ENCODE measurements at places on chromosomes 5 and 9.

GRCh38 chr9:123662057-123662776 is 267.7 kb downstream of the DENND1A start:
- DNase-seq, result no peak

- no peak for DNase-seq
Measured at GRCh38 chr9:17653947-17654465, 75.1 kb downstream of the SH3GL2 start.

DNA sequence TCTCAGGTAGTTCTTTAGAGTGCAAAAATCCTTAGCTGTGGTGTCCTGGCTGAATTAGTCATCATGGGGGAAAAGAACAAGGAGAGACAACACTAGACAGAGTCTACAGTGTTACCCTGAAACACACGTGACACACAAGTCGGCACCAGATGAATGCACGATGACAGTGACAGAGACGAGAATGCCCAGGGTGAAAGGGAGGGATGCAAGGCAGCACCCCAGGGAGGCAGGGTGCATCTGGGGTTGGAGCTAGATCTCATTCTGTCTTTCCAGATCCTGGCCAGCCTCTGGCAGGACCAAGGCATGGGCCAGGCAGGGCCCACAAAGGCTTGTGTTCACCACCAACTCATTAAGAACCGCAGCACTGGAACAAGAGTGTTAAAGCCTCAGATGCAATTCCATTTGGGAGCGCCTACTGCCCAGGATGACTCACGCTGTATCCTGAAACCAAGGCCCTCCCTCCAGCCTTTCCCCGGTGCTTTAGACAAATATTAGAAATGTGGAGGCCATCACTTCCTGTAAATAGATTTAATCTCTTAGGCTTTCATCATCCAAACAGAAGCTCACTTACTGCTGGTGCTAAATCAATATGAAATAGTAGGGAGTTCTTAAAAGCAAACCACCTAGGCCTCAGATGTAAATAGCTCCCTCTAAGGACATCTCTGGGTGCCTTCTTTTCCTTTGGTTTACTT is 56.1 kb downstream of the IRX2 start:
- no peak for DNase-seq

GRCh38 chr9:8961186-8961851 is 1161.7 kb upstream of the DMAC1 start:
- DNase-seq, result no peak

DNA sequence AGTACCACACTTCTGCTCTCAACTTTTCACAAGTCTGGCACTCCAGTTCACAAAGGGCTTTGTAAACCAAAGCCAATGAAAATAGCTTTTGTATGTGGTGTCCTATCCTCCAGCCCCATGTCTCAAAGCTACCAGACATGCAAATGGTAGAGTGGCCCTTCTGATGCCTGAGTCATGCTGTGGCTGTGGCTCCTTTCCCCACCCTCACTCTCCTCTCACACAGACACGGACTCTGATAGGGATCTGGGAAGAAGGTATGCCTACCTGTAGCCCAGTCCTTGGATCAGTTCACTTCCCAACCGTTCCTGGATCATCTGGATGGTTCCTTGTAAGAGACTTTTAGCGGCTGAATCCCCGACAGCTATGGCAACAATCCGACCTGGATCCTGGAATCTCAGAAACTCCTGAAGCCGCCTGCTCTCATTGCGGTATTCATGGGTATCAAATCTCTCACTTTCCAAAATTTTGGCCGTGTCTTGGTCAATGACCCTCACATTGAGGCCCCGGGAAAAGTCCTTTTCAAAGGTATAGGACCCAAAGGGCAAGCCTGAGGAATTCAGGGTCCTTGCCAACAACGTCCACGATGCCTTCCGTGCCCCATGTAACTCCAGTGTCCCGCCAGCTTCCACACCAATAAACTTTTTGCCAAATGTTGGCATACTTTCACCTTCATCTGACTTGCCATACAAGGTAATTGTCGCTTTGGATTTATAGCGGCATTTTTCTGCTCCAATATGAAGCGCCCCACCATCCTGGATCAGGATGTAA is 23.4 kb downstream of the CEMIP2 start:
- no peak for DNase-seq

DNA sequence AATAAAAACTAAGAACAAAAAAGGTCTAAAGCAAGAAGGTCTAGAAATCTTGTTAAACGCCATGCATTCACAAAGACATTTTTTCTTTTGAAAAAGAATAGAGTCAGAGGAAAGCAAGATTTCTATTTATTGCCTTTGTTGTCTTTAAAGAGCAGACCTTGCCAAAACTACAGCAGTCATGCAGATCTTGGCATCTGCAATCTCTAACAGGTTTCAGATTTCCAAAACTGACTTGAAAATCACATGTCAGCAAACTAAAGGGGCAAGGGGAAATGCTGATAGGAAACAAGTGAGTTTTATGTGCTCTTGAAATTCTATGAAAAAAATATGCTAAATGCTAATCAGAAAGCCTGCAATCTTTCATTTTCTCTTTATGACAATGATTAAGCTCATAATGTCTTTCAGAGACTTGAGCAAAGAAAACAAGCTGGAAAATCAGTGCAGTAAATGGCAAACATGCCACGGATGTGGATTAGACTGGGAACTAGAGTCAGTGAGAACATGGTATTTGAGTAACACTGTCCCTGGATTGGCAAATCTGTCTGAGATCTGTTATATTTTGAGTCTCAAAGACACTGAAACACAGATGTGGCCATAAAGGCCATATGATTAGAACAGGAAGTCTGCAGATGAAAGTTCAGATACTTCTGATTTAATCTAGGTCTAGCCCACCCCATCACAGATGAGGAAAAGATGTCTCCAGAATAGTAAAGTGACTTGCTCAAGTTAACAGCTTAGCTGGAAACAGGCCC is 361.4 kb upstream of the RPS23 start:
- no peak for DNase-seq

DNA sequence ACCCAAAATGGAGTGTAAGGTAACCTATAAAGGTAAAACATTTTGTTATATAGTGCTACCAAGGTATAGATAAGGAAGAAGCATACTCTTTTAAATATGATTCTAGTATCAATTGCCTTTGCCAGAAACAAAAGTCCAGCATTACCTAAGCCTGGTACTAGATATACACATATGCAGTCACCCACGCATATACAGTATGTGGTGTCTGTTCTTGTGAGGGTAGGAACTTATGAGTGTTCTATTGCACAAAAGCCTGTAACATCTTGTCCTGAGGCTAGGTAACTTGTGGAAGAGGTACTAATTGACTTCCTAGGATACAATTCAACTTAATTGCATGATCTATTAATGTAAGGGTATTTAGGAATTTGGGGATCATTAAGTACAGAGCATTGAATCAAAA is 31.3 kb upstream of the IFNE start:
- DNase-seq, result no peak

DNA sequence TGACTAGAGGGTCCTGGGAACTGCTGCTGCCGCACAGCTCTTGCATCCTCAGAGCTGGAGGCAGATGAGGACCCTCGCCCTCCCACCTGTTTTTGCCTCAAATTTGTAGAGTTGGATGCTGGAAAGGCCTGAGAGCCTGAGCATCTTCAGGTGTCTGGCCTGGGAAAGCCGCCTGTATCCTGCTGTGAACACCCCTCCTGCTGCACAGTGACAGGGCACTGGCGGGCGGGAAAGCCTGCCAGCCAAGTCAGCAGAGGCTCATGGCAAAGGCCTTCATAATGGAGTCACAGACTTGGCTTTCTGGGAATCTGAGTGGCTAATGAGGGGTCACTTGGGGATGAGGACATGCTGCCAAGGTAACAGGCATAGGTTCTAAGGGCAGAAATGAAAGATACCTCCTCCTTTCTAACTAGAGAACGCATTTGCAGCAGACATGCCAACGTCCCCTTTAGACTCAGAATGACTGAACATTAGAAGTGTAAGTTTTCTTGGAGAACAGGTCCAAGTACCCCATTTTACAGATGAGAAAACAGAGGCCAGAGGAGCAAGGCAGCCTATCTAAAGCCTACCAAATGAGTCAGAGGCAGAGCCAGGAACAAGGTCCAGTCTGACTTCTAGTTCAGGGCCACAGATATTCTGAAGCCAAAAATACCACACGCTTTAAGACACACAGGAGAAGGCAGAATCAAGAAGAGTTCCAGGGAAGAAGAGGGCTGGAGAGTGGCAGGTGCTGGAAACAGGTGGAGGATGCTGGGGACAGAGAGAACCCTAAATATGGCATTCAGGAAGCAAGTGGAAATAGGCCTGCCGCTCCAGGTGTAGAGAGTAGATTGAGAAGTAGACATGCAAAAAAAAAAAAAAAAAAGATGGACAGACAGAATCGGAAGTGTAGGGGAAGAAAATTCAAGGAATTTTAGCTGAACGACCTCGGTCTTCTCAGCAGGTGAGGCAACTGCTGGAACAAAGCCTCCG is 44.1 kb downstream of the EPB41L4B start:
- DNase-seq, result no peak

- DNase-seq, result no peak
Measured at GRCh38 chr9:134419684-134420076, 93.4 kb downstream of the RXRA start.

DNA sequence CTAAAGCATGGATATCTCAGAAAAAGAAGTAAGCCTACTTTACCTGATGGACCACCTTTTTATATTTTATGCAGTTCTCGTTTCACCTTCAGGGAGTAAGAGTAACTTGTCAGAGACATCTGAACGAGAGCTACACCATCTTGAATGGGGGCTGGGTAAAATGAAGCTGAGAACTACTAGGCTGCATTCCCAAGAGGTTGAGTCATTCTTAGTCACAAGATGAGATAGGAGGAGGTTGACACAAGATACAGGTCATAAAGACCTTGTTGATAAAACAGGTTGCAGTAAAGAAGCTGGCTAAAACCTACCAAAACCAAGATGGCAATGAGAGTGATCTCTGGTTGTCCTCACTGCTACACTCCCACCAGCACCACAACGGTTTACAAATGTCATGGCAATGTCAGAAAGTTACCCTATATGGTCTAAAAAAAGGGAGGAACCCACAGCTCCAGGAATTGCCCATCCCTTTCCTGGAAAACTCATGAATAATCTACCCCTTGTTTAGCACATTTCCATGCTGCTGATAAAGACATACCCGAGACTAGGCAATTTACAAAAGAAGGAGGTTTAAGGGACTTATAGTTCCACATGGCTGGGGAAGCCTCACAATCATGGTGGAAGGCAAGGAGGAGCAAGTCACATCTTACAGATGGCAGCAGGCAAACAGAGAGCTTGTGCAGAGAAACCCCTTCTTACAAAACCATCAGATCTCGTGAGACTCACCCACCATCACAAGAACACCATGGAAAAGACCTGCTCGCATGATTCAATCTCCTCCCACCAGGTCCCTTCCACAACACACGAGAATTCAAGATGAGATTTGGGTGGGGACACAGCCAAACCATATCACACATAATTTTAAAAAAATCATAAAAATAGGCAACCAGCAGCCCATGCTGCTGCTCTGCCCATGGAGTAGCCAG is 62.5 kb downstream of the GIN1 start:
- no peak for DNase-seq

DNA sequence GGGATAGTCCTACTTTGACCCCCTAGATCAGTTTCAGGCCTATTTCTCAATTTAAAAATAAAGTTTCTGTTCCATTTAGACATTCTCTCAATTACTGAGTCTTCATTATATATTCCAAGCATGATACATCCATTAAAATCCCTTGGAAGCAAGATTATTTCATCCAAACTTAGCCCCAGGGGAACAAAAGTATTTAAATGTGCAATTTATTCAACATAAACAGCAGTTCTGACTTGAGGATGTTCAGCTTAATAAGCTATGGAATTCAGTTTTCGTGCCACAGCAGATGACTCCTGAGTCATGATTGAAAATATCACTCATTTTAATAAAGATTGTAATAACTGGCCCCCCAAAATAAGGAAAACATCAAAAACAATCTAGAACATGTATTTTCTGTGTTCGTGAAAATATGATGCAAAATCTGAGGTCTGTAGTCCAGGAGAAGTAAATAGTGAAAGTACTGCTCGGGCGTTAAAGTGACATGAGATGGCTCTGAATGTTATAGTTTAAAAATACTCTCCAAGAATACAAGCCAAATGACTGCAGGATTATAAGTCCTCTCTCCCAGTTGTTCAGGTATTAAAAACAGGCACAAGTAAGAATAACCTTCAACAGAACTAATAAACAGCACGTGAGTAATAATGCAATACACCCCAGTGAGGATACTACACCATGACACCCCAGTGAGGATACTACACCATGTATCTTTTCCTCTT is 67.1 kb downstream of the RETREG1 start:
- no peak for DNase-seq

DNA sequence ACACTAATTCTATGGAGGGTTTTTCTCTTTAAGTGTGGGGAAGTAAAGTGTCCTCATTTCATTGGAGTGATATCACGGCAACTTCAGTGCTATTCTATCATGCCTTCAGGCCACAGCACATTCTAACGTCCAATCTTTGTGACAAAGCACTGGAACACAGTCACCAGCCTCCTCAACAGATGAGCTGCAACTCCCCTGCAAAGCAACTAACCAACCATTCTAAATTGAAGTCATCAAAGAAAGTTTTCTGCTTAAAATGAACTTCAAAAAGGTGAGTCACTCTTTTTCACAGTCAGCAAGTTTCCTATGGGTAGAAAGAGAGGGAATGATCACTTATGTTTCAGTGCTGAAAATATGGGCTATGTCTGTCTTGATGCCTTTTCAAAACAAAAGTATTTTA is 190.8 kb downstream of the ELAVL2 start:
- DNase-seq, result no peak

DNA sequence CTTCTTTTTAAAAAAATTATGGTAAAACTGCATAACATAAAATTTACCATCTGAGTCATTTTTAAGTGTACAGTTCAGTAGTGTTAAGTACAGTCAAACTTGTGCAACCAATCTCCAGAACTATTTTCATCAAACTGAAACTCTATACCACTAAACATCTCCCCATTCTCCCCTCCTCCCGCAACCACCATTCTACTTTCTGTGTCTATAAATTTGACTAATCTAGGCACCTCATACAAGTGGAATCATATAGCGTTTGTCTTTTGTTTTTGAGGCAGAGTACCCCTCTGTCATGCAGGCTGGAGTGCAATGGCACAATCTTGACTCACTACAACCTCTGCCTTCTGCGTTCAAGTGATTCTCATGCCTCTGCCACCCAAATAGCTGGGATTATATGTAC is 24.0 kb upstream of the EBF1 start:
- DNase-seq, result no peak

GRCh38 chr5:116521173-116521872 is 53.3 kb downstream of the SEMA6A start:
- DNase-seq, result no peak

GRCh38 chr5:158264264-158264663 is 405.3 kb upstream of the CLINT1 start:
- DNase-seq, result no peak
